ENCODE measurements at places on chromosomes 7 and 10.

DNA sequence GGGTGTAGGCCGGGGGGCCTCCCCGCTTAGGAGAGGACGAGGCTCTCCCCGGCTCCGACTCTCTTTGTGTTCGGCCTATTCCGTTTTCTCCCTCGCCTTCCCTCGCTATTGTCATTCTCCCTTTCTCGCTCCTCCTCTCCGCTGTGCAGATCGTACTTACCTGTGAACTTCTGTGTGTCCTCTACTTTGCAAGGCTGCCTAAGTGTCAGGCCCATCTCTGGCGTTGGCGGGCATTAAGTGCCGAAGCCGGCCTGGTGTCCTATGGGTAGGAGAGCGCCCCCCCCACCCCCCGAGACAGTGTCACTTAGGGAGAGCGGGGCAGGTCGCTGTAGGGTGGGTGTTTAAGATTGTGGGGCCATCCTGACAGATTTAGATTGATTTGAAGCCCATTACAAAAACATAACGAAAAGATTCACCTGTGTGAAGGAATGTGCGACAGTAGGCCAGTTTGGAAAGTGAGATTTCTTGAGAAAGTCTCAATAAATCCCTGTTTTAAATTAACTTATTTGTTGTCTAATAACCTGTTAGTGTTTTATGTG lies 579 bp downstream of the RBM33 start:
- peak; percentile 41 for DNase-seq

- no peak for DNase-seq
Observed at GRCh38 chr10:112214298-112214926, 30.8 kb upstream of the GPAM start.

GRCh38 chr7:80637911-80638765 lies at the start of gene CD36:
TSS of gene CD36 (plus strand) at chr7:80638642. CDS start at chr7:80646741, 8,099 bp downstream.
- no peak for DNase-seq

GRCh38 chr10:106078895-106079576 lies 1085.5 kb downstream of the SORCS1 start:
- DNase-seq: no peak

DNA sequence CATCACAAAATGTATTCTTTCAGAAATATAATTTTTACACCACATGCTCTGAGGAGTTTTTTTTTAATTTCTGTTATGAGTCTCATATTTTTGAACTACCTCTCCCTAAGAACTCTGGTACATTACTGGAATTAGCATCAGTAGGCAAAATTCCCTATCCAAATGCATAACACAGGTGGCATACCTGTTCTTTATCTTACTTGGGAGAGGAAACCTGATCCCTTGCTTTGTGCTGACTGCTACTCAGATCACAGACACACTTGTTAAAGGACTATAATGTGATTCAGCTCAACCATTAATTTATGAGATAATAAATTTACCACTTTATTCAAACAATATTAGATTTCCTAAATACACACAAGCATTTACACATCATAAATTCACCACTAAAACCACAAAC lies 617.2 kb downstream of the GRM8 start:
- no peak for DNase-seq
